Stimulated activated CD8-positive, alpha-beta memory T cell treated with anti-CD3 and anti-CD28 coated beads, Interleukin-2, amount 100 ng/mL, for 1 hour (primary cell): ENCODE measurements at places on chromosomes 7 and 10.

DNA sequence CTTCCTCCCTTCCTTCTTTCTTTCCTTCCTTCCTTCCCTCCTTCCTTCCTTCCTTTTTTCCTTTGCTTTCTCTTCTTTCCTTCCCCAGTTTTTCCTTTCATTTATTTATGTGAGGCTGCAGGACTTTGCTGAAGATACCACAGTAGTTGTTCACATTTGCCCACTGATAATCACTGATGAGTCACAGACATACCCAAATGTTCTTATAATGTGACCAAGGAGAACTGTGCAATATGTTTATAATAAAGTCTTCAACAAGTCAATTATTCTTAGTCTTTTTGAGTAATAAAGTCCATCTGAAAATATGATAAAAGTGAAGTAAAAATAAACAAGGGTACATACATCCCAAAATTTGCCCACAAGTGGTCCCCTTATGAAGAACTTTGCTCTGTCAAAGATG lies 159.7 kb downstream of the GNAI1 start:
- no peak for DNase-seq

DNA sequence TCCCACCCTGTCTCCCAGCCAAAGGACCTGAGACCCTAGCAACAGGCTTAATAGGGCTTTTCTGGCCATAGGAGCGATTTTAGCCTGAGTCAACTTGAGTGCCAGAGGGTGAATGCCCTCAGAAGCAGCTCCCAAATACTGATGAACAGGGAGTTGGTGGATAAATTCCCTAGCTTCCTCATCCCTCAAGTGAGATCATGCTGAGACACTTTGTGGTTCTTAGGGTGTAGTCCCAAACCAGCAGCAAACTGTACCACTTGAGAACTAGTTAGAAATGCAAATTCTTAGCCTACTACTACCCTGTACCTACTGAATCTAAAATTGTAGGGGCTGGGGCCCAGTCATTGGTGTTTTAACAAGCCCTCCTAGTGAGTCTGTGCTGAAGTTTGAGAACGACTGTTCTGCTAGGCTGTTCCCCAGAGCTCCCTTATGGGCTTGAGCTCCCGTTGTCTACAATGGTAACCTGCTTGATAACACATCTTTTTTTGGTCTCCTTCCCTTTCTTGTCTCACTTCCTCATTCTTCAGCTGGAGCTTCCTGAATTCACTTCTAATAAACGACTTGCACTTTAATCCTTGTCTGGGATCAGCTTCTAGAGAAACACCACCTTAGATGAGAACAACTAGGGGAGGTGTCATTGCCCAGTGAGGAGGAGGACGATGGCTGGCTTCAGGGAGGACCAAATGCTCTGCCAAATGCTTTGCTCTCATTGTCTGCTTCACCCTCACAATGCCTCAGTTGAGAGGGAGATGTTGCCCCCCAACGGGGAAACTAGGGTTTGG lies 18.2 kb upstream of the CDH23 start:
- no peak for DNase-seq

- DNase-seq: no peak
Measured at GRCh38 chr10:3477683-3478082, 305.1 kb upstream of the PITRM1 start.

GRCh38 chr7:41931263-41931646 lies 228.4 kb upstream of the INHBA start:
- DNase-seq: no peak

- DNase-seq: no peak
Measured at GRCh38 chr10:97590082-97590747, 694 bp downstream of the C10orf62 start.

DNA sequence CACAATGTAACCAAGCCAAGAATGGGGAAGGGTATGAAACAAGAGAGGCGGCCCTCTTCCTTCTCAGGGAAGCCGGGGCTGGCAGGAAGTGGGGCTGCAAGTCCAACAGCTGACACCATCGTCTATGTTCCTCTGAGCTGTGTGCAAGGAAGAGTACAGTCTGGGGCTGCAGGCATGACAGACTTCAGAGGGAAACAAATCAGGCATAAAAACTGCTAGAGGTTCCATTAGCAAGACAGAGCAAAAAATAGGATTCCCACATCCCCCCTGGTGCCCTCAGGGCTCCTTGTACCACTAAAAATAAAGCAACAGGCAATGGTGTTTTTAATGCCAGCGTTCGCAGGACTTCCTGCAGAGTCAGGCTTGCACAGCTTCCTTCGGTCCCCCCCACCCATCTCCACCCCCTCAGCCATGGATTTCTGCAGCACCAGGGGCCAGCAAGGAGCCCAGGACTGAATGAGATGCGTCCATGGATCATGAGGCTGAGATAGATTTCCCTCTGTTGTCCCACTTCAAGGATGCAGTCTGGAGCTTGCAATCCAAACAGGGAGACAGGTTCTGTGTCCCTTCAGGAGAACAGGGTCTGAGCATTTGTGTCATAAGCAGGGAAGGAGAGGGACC lies 34.6 kb downstream of the KCNMA1 start:
- DNase-seq: no peak

GRCh38 chr7:26202019-26202990 lies 760 bp downstream of the CBX3 start:
- no peak for DNase-seq

- no peak for DNase-seq
Measured at GRCh38 chr7:34043461-34044305, 138.3 kb downstream of the BMPER start.

GRCh38 chr10:35208949-35209613 lies 82.4 kb downstream of the CREM start:
- no peak for DNase-seq

DNA sequence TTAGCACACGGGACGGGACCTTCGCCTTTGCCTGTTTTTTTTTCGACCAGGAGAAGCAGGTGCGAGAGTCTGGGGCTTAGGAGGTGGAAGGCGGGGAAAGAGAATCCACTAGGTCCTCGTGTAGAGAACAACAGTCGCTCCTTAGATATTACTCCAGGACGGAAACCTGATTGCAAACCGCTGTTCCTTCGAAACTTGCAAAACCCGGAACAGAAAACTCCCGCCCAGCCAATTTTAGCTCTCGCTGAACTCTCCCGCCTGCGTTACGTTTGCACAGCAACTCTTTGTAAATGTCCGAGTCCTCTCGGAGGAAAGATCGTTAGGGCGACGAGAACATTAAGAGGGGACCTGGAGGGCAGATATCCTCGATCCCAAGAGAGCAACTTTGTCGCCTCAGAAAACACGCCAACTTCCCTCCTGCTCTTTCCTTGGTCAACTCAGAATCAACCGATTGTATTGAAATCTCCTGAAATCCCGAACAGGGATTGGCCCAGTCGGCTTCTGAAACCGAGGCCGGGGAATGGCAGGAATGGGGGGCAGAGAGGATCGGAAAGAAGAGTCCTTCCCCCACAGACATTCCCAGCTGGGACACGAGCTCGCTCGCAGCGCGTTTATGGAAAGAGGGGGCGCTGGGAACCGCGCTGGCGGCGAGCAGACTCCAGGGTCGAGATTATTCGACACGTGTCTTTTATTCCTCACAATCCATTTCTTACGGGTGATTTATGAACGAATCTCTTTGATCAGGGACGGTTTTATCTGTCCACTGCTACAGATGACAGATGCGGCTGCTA lies 9.9 kb downstream of the TWIST1 start:
- no peak for DNase-seq

DNA sequence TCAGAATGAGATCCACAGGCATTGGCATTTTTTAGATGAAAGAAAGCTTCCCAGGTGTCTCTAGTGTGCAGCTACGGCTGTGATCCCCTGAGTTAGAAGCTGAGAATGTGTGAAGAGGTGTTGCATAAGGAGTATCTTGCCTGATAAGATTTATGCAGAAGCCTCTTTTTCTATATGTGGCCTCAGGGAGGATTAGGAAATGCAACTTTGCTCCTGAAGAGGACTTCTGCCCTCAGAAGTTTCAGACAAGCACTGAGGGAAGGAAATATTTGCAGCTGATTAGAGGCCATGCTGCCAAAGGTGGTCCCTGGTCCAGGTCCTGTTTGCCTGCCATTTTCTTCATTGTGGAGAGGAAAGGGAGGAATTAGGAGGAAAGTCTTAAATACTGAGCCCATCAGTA lies 551.8 kb downstream of the PHTF2 start:
- no peak for DNase-seq

DNA sequence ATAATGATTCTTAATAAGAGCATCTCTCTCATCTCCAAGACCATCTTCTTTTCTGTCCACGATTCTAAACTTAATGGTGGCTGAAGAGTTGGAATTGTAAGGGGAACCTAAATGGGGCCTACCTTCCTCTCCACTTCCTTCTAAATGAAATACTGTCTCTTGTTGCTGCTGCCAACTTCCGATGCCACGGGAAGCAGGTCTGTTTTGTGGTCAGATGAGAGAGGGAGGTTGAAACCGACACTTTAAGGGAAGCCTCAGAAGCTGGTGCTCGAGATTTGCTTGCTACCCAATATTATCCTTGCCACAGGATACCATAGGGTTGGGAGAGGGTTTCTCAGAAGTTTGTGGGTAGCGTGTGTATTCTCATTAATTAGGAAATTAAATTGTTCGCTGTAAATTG lies 464.1 kb downstream of the SUGCT start:
- no peak for DNase-seq

DNA sequence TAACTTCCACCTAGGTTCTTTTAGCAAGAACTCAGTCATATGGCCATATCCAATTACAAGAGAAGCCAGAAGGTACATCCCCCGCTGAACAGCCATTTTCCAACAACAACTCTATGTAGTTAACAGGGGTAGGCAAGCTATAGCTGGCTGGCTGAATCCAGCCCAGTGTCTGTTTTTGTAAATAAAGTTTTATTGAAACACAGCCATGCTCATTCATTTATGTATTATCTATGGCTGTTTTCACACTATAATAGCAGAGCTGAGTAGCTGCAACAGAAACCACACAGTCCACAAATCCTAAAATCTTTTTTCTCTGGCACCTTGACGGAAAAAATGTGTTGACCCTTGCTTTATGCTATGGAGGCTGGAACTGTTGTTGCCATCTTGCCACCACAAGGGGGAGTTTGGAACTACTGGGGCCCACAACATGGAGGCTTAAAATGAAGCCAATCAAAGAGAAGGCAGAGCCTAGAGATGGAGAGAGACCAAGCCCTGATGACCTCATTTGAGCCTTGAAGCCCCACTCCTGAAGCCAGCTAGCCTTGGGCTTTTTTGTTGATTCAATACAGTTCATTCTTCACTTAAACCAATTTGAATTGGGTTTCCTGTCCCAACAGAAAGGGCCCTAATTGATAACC lies 33.3 kb upstream of the XPNPEP1 start:
- DNase-seq: no peak

- no peak for DNase-seq
Measured at GRCh38 chr10:119653916-119654315, 2.7 kb downstream of the BAG3 start.

DNA sequence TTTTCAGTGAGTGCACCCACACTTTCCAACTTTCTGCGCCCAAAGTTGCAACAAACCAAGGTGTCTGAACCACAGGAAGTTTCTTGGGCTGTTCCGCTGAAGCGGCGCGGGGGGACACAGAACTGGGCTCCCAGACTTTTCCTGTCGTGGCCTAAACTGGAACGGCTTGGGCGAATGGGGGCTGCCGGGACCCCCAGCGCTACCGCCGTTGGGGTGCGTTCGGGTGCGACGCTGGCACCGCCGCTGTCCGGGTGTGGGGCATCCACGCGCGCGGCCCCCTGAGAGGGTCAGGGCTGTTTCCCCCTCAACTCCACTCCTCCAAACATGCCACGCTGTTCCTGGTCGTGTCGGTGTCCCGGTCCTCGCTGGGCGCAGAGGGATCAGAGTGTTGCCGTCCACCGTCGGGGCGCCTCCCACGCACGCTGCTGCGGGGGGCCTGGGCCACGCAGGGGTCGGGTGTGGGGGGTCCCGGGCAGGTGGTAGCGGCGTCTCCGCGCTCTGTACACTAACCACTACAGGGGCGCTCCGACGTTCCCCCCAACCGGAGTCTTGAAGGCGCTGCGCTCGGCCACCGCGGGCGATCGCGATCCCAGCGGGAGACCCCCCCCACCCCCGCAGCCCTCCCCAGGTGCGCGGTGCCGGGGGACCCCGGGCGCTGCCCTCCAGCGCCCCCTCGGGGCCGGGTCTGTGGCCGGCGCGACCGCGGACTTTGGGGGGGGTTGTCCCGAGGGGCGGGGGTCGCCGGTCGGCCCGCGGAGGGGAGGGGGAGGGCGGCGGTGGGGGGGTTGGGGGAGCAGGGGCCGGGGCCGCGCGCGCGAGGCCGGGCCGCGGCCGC lies 2.2 kb upstream of the CUX1 start:
- no peak for DNase-seq

GRCh38 chr7:31783221-31783620 lies 96.2 kb downstream of the PPP1R17 start:
- no peak for DNase-seq

- DNase-seq: no peak
Measured at GRCh38 chr7:44247868-44248651, 47.3 kb downstream of the YKT6 start.

DNA sequence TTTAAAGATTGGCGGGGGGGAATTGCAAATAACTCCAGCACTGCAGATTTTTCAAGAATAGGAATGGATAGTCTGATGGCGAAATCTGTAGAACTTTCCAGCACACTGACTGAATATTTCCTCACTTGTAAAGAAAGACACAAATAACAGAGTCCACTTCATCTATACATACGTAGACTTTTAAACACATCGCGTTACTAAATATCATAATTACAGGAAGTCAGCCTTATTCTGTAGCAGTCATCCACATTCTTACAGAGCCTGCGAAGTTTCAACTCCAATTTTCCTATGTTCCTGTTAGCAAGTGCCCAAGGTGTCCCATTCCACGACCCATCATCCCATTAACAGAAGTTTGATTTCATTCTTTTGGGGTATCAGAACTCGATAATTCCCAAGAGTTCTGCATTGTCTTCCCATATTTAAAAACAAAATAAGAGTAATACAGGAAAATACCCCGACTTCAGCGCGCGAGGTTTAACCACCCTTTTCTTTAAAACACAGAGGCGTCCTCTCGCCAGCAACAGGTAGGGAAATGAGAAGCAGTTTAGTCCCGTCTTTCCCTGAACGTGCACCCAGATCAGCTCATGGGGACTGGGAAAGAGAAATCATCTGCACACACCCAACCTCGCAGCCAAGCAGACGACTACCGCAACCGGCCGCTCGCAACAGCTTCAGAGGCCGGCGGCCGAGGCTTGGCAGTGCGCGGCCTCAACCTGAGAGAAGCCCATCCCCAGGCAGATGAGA lies 880 bp downstream of the HERC4 start:
- no peak for DNase-seq

DNA sequence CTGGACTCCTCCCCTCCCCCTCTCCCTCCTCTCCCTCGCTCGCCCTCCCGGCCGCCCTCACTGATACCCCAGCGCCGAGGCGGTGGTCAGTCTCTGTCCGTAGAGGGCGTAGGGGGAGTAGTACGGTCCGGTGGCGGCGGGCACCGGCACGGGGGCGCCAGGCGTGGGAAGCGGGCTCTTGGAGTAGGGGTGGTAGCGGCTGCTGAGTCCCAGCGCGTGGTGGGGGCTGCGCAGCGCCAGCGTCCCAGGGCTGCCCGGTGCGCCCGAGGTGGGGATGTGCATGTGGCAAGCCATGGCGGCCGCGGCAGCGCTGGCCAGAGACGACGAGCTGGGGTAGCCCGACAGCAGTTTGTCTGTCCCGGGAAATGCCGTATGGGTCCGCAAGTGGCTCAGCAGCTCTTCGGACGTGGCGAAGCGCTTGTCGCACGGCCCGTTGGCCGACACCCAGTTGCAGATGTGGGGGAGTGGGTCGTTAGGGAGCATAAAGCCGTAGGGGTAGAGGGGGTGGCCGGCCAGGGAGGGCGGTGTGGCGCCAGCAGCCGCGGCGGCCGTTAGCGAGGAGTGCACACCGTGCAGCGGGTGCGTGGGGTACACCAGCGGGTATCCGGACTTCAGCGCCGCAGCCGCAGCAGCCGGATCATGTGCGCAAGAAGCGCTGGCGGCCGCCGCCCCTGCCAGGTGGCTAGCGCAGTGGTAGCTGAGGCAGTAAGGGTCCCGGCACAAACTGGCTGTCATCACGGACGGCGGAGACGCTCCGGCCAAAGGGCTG lies 2.7 kb downstream of the ZNF503 start:
- no peak for DNase-seq
